Frontal cortex (tissue), 4 donors: ENCODE measurements at places on chromosomes 13 and 19. TPM values are rescaled to one million over a fixed set of nuclear protein-coding genes. Genes with fewer than 3 reads are reported as not detected.

DNA sequence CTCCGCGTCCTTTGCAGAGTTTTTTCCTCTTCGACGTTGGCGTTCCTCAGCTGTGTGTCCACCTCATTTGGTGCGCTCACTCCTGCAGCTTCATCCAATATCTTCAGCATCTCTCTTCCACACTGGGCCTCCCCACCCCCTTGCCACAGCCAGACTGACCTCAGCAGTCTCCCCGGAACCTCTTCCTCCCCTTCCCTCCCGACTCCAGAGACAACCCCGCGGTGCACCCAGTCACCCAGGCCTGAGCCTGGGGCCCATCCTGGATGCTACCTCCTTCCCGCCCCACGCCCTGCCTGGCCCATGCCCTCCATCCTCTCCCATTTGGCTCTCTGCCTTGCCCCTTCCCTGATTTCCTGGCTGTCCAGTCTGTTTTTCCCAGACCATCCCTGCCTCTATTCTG, 8.1 kb upstream of the C5AR2 start:
- no peak for DNase-seq

DNA sequence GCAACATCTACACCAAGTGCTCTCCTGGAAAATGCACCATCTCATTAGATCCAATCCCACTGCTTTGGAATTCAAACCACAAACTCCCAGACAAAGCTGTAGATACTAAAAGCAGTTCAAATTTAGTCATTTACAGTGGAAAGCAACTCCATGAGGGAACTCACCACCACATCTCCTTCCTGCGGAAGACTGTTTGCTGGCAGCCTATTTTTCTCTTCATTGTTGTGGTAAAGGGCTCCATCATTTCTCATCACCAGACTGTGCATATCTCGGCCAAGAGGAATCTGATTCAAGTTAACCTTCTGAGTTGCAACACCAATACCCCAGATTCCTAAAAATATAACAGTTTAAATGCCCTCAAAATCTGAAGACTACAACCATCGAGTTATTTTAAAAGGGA, 8.4 kb downstream of the SPRYD7 start:
- no peak for DNase-seq

- no peak for DNase-seq
Measured at GRCh38 chr19:3178973-3179738, 587 bp downstream of the S1PR4 start.

ZNF101 gene
- 13.5 TPM for total RNA-seq

CEBPA gene
- total RNA-seq: 1.6 TPM

TNFSF9 gene
- total RNA-seq: 2.0 TPM

CADM4 gene
- 93.3 TPM for total RNA-seq

ZNF493 gene
- total RNA-seq: 147 TPM

- DNase-seq: no peak
Measured at GRCh38 chr19:3370728-3371591, 4.6 kb downstream of the NFIC start.

- no peak for DNase-seq
Measured at GRCh38 chr13:113418722-113419049, 34.6 kb downstream of the ADPRHL1 start.

- DNase-seq: no peak
Measured at GRCh38 chr13:27176470-27177410, 5.1 kb upstream of the USP12 start.

TUBA3C gene
- not detected for total RNA-seq

GRCh38 chr19:5595745-5596144, 26.8 kb downstream of the SAFB2 start:
- no peak for DNase-seq

- DNase-seq: no peak
Measured at GRCh38 chr19:28258829-28259228, 954.1 kb downstream of the UQCRFS1 start.

DNA sequence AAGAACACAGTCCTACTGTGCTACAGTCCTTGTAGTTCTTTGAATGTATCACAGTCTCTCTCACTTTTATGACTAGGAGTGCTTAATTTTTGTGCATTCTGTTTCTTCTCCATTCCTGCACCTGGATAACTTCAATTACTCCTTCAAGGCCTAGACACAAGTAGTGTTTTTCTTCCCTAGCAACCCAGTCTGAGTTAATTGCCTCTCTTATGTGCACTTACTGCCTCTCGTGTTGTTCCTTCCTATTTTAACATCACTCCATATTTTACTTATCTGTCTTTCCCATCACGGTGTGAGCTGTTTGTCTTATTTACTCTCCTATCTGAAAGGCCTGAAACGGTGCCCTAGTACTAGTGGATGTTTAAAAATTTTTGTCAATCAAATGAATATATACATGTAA, 101.5 kb downstream of the HS6ST3 start:
- DNase-seq: no peak

VSTM2B gene
- 28.9 TPM for total RNA-seq

CCDC169 gene
- total RNA-seq: 6.9 TPM

- no peak for DNase-seq
Measured at GRCh38 chr13:59568306-59568705, 595.4 kb downstream of the DIAPH3 start.

APOC1 gene
- total RNA-seq: 2.9 TPM

DNA sequence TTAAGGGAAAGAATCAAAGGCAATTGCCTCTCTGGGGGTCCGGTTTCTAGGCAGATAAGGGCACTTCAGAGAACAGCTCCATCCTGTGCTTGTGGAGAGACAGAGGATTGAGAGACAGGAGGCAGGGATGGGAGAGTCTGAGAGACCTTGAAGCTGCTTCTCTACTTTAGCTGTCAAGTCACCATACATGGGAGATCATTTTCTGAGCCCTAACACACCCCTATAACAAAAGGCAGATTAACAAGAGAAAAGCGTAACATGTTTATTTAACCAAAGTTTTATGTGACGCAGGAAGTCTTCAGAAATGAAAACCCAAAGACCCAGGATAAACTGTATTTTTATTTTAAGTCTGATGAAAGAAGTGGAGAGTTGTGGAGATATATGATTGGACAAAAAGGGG, 48.4 kb downstream of the CBY2 start:
- DNase-seq: no peak

NOVA2 gene
- 8.6 TPM for total RNA-seq

KLK2 gene
- not detected for total RNA-seq

DNA sequence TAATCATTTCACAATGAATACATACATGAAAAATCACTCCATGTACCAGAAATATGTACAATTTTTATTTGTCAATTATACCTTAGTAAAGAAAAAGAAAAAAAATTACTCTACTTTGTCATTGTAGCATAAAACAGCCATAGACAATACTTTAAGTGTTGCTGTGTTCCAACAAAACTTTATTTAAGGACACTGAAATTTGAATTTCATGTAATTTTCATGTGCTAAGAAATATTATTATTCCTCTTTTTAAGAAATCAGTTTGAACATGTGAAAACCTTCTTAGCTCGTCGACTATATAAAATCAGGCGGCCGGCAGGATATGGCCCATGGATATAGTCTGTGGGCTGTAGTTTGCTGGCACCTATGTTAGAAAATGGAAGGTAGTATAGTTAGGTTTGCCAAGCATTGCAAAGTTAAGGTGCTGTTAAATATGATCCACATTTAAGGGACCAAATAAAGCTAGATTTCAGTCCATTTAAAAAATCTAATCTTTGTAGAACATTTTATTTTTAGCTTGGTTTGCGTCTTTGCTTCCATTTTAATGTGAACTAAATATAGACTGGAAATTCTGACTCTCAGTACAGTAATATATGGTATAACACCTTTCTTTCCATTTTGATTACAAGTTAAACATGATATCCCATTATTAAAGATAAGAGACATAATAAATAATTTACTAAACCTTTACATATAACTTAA, 6.5 kb downstream of the DGKH start:
- no peak for DNase-seq

DYRK1B gene
- 15.5 TPM for total RNA-seq

DNA sequence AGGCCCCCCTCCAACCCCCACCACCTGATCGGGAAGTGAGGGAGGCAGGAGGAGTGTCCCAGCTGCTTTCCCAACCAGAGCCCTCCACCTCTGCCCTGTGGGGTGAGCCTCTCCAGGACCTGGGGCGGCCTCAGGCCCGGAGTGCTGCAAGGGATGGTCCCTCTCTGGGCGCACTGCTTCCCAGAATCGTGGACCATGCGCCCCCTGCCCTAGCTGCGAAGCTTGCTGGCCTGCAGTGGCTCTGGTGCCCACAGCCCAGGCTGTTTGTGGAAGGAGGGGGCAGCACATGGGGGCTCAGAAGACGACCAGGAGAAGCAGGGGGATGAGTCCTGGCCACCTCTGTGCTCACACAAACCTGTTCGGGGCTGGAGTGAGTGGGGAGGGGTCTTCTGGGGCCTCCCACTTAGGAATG, 33.6 kb downstream of the CEBPG start:
- no peak for DNase-seq

DNA sequence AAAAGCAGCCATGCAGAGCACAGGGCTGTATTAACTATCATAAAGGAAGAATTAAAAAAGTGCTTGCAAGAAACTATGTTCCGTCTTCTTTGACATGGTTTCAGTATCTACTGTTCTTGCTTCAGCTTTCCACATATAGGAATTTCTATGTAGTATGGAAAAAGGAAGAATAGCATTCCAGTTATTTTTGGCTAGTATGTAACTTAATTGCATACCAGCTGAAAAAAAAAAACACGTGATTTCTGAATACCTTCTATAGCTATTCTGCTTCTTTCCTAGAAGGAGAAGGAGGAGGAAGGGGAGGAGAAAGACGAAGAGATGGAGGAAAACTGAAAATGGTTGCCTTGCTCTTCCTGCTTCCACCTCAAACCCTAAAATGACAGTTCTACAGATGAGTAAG, 619.0 kb downstream of the KCTD12 start:
- DNase-seq: no peak

DNA sequence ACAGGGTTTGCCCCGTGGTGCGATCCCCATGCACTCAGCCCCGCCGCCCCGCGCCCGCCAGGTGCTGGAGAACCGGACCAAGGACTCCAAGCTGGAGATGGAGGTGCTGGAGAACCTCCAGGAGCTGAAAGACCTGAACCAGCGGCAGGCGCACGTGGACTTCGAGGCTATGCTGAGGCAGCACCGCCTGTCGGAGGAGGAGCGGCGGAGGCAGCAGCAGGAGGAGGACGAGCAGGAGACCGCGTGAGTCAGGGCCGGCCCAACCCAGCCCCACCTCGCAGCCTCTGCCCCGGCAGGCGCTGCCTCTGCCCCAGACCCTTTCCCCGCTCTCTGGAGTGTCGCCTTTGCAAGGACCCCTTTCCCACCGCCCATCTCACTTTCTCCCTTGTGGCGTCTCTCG, 11.3 kb downstream of the YJU2 start:
- DNase-seq: no peak

- no peak for DNase-seq
Measured at GRCh38 chr19:18789883-18790565, 1.1 kb downstream of the COMP start.

DNA sequence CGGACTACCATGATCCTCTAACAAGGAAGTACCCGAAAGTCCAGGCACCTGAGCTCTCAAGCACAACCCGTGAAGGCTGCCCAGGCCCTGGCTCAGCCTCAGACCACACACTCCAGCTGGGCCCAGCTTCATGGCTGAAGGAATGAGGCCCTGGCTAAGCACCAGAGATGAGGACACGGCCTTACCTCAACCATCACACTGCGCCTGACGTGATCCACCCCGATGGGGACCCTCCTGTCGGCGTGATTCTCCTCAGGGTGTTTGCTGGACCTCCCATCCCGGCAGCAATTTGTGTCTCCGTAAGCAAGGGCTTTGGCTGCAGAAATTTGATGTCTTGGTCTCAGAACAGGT, 56.5 kb downstream of the F2RL3 start:
- DNase-seq: no peak

OR7A5 gene
- total RNA-seq: not detected

GRCh38 chr13:32427852-32428580, at the start of gene N4BP2L1:
Gene N4BP2L1, minus strand, starts transcription at chr13:32428130. Its CDS starts 48 bp downstream, at chr13:32428082.
- peak; percentile 84 for DNase-seq

- no peak for DNase-seq
Measured at GRCh38 chr13:91142572-91142971, 204.9 kb upstream of the MIR17HG start.

- no peak for DNase-seq
Measured at GRCh38 chr13:106612688-106613087, 44.8 kb upstream of the ARGLU1 start.

DNA sequence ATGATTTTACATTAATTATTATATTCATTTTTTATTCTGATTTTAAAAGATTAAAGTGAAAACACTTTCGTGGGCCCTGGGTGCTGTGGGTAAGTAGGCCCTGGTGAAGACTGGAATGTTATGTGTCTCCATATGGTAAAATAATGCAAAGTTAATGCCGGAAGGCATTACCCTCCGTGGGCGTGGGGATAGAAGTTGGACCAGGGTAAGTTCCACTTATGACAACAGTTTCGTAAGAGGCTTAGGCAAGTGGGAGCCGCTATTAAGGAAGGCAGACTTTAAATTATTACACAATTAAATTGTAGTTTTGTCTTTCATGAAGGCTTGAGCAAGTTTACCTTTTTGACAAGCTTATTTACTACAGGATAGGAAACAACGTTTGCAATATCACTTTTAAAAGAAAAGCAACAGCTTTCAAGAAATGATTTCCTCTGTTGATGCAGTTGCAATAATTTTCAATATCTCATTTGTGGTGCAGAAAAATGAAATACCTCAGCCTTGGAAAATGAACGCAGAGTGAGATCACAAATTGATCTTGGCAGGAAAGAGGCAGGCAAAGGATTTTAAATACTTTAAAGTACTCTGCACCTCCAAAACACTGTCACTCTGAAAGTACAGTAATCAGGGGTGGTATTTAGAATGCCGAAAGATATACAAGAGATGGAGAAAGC, 310.6 kb downstream of the DCT start:
- no peak for DNase-seq

PDX1 gene
- not detected for total RNA-seq

- DNase-seq: no peak
Measured at GRCh38 chr19:40304306-40304705, 19.2 kb upstream of the AKT2 start.

ZNF835 gene
- total RNA-seq: 13.0 TPM

DNA sequence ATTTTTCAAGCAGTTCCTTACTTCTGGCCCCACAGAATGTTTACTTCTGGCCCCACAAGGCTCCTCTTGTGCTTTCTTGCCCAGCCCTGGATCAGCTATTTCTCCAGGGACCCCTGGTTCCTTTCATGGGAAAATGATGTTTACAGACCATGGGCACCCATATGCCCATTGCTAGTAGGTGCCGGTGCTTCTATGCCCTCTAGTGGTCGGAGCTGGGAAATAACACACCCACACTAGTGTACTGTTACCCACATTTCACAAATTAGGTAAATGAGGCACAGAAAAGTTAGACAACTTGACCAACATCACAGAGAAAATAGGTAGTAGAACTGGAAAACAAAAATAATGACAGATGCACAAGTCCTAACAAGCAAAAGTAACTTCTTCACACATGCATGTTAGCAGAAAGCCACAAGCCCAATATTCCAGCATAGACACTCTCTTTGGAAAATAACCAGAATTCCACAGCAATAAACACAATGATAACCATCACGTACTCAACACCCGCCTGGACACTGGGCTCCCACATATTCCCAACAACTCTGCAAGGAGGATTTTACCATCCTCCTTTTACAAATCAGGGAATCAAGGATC, 1.3 kb upstream of the CEACAM6 start:
- no peak for DNase-seq
